ENCODE measurements at places on chromosomes 13 and 19.

DNA sequence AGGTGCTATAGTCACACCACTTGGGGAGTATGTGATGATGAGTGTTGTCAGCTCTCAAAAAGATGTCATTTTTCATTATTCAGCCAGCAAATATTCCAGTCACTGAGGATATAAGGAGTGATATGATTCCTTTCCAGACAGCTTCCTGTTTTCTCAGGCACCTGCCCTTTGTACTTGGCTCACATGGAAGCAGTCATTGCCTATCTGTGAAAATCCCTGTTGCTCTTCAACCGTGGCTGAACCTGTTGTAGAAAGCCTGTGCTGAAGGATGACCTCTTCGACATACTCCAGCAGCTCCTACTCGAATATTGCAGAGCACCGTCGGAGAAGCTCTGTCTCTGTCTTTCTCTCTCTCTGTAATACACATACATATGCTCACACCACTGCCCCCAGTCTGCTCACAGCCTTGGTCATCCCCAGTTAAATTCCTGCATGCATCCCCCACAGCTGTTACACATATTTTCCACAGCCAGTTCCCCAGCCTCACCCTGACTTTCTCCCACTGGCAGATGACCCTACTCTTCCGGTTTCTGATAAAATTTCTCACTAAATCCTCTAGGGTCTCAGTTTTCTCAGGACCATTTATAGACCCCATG lies 204.2 kb upstream of the ARGLU1 start:
- DNase-seq: no peak

DNA sequence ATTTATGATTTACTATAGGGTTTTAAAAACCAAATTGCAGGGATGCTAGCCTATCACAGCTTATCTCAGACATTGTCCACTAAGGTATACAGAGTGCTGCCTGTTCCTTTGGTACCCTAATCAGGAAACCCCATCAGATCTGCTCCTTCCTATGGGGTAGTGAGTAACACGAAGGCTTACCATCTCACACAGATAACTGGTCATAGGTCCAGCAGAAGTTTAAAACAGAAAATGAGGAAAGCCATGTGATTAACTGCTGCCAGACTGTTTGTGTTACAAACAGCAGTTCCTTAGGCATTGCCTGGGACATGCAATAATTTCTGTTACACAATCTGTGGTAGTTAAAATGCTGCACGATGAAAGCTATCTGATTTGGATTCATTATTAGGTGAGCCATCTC lies 53.5 kb upstream of the ALOX5AP start:
- DNase-seq: no peak

- DNase-seq: no peak
Observed at GRCh38 chr13:49245101-49245500, 2.6 kb upstream of the CDADC1 start.

DNA sequence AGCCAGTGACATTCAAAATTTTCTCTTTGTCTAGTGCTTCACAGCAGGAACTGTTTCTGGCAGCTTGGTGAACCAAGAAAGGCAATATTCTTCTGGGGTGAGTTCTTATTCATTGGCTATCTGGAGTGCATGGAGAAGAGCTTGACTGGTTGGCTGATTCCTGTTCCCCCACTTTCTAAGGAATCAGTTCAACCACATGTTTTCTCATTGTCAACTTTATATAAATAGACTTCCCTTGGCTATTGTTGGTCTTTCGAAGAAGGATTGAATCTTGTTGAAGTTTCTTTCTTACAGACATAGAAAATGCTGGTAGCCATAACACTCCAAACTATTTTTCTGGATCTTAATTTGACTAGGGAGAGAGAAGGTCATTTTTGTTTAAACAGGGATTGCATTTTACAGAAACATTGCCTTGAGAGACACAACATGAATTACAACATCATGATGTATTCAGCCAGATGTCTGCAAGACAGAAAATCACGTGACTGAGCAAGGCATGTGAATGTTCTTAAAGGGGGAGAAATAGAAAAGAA lies 85.2 kb downstream of the EDNRB start:
- DNase-seq: no peak

DNA sequence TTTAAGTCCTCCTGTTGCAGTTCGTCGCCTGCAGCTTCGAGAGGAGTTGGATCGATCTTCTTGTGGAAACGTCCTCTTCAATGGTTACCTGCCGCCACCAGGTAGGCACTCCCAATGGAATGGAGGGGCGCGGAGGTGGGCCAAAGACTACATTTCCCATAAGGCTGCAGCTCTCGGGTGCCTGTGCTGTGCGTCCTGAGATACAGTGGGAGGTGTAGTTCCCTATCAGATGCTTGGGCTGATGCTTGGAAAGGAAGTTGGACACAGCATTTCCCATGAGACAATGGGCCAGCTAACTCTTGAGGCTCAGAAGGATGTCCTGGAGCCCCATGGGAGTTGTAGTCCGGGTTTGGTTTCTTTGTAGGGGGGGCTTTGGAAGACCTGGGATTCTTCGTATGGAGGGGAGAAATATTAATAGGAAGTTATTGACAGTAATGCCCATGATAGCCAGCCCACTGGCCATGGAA lies 1.8 kb downstream of the SHKBP1 start:
- DNase-seq: no peak

DNA sequence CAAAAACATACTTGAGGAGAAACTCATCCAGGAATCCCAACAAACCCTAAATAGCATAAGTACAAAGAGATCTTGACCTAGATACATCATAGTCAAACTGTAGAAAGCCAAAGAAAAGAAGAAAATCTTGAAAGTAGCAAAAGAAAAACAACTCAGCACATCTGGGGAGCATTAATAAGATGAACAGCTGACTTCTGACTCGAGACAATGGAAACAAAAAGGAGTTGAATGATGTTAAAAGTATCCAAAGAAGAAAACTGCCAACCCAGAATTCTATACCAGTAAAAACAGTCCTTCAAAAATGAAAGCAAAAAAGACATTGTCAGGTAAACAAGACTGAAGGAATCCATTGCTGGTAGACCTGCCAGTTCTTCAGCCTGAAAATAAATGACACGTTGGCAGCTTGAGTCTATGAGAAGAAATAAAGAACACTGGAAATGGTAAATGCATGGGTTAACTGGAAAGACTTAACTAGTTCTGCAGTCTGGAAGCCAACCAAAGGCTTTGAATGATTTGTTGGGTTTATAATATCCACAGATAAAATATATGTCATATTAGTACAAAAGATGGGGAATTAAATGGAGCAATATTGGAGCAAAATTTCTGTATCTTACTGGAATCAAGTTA lies 46.8 kb downstream of the TSSK6 start:
- DNase-seq: no peak

All from neural crest cell (in vitro differentiated cells).